ENCODE measurements at places on chromosomes 13 and 19.

DNA sequence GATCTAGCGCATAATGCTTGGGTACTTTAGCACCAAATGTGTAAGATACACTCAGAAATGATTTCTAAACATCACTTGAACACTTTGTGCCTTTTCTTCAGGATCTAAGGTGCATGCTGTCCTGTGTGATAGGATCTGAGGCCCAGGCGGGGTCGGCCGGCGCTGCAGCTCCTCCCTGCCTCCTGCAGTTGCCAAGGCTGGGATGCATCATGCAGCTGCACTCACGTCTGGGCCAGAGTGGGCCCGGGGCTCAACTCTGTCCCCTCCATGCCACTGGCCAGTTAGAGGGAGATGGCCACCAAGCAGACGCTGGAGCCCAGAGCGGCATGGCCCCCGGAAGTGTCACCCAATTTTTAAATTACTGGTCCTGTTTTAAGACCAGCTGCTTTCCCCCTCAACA lies 29.3 kb upstream of the CD33 start:
- no peak for DNase-seq

- no peak for DNase-seq
Observed at GRCh38 chr13:28220166-28220565, 81.8 kb downstream of the PAN3 start.

- DNase-seq, result no peak
Observed at GRCh38 chr19:610801-611480, 21.3 kb downstream of the HCN2 start.

- DNase-seq, result no peak
Observed at GRCh38 chr13:33176526-33176925, 109.0 kb downstream of the STARD13 start.

DNA sequence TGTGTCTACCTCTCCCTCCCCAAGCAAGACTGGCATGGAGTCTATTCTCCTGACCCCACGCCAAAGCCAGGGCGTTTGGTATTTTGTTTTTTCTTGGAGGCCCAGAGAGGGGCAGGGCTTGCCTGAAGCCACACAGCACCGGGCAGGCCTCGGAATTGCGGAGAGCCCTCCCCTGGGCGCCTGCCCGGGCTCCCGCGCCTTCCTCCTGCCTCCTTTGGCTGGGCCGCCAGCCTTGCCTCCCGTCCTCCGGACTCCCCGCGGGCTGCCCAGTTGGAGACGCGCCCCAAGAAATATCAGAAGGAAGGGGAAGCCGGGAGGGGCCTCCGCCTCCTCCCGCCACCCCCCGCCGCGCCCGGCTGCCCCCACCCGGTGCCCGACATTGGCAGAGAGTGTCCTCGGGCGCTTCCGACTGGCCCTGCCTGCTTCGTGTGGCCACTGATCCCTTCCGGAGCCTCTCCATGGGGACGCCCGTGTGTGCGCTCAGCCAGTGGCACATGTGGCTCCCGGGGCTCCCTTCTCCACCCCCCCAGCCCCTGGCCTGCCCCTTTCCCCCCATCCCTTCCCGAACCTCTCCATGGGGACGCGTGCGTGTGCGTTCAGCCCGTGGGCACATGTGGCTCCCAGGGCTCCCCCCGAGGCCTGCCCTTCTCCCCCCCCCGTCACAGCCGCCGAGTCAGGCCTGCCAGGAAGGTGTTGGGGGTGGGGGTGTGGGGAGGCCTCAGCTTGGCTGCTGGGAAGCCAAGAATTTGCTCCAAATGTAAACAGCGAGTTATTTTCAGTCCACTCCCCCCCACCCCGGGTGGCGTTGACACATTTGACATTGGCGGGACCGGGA lies 37.3 kb downstream of the NFIC start:
- DNase-seq, result peak; percentile 99

DNA sequence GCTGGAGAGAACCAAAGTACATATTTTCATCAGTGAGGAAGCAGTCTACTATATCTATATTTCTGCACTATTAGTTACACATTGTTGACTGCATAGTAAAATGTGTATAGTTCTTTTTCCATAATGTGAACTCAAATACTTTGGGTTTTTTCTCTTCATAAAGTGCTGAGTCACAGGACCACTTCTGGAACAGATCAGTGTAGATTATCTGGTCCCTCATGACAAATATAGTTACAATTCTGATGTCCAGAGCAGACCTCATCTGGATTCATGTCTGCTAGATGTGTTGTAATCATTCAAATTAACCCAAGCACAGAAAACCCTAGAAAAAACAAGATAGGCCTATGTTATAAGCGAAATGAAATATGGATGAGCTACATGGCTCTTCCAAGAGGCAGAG lies 171.4 kb downstream of the SUCLA2 start:
- no peak for DNase-seq

GRCh38 chr13:48731957-48732569 lies 78.3 kb downstream of the CYSLTR2 start:
- no peak for DNase-seq

DNA sequence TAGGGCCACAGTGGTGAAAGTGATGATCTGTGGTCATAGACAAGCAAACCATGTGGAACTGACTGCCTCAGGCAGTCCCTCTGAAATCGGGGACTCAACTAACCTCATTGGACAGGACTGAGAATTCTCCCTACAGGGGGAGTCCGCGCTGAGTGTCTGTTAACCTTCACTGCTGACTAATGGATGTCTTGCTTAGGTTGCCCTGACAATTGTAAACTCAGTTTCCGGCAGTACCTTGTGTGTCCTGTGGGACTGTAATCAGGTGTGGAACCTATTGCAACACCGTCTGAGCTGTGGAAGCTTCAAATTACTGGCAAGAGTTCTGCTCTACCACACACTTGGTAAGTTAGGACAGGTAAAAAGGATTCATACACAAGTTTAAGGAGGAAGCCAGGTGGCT lies 21.8 kb downstream of the ZNF77 start:
- peak; percentile 35 for DNase-seq

- no peak for DNase-seq
Observed at GRCh38 chr13:28744656-28745055, 25.9 kb upstream of the SLC46A3 start.

- DNase-seq, result no peak
Observed at GRCh38 chr13:37636701-37637100, 38.1 kb upstream of the POSTN start.

- DNase-seq, result no peak
Observed at GRCh38 chr19:40494191-40494838, 27.5 kb downstream of the SPTBN4 start.

DNA sequence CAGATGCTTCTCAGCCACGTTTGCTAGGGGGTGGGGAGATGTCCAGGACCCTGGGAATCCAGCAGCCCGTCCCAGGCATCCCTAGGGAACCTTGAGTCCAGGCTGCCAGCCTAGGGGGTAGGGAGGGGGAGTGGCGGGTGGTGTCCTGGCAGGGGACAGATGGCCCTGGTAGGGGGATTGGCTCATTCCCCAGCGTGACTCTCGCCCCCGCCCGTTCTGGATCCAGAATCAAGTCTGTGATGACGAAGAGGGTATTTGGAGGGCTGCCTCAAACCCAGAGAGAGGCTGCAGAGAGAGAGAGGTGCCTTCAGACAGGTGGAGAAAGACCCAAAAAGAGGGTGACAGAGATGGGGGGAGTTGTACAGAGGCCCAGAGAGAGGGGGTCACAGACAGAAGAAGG lies 4.1 kb downstream of the SLC17A7 start:
- DNase-seq, result no peak

GRCh38 chr19:15641901-15642491 lies 1.3 kb downstream of the CYP4F3 start:
- DNase-seq, result no peak

- no peak for DNase-seq
Observed at GRCh38 chr19:53810891-53811290, 13.2 kb downstream of the NLRP12 start.

DNA sequence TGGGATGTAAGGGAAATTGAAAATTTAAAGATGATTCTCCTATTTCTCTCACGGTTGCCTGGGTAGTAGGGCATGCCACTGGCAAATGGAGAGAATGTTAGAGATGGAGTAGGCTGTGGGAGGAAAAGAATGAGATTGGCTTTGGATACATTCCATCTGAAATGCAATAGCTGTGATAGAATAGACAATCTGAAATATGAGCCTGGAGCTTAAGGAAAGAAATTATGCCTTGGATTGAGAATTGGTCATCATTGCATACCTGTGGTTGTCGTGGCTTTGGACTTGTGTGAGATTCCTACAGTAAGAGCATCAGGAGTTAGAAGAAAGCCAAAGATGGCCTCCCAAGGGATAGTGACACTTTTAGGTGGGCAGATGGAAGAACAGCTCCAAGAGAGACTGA lies 305.1 kb upstream of the SLC10A2 start:
- DNase-seq, result no peak

DNA sequence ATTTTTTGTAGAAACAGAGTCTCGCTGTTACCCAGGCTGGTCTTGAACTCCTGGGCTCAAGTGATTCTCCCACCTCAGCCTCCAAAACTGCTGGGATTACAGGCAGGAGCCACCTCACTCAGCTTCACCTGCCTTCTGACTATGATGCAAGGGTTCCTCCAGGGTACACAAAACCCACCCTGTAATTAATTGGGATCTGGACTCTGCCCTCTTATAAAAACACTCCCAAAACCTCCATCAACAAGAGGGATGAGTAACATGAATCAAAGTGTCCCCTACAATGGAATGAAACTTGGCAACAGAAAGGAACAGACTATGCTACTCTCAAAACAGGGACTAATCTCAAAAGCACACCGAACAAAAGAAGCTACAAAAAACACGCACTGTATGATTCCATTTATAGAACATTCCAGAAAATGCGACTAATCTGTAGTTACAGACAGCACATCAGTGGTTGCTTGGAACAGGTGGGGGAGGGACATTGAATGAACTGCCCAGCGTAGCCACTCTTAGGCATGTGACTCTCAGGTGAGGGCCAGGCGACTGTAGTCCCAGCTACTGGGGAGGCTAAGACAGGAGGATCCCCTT lies 3.2 kb upstream of the PRR36 start:
- no peak for DNase-seq

DNA sequence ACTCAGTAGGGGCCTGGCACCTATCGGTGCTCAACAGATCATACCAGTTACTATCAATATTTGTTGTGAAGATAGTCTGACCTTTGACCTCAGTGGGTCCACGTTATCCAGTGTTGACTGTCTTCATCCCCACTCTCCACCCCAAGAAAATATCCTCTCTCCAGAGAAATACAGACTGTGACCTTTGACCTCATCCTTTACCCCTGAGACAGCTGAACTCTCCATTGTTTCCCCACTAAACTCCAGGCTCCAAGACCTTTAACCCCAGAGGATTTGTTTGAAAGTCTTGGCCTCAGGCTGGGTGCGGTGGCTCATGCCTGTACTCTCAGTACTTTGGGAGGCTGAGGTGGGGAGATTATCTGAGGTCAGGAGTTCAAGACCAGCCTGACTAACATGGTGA lies 22.6 kb upstream of the PPP5C start:
- no peak for DNase-seq

DNA sequence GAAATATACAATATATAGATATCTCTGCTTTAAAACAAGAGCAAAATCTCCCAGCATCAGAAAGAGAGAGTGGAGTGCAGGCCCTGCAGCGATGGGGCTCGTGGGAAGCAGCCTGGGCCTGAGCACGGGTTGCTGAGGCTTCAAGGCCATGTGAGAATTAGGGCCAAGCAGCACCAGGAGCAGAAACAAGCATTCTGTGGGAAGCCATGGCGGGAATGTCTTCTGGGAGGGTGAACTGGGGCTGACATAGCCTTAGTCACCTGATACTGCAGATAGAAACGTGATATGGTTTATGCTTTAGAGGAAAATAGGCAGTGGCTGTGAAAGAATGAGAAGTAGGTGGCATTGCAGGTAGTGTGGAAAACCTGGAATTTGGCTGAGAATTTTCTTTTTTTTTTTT lies 472.3 kb downstream of the IRS2 start:
- DNase-seq, result no peak

DNA sequence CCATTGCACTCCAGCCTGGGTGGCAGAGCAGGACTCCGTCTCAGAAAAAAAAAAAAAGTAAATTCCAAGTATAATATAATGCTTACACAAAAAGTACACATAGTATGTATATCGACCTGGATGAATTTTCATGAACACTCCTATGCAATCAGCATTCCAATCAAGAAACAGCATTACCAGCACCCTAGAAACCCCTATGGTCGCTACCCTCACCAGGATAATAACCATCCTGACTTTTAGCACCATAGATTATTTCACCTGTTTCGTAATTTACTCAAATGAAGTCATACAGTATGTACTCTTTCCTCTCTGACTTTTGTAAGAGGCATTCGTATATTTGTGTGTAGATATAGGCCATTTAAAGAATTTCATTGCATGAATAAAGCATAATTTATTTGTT lies 47.6 kb downstream of the PCDH8 start:
- no peak for DNase-seq

GRCh38 chr13:104389691-104390090 lies 1323.5 kb upstream of the SLC10A2 start:
- no peak for DNase-seq

- no peak for DNase-seq
Observed at GRCh38 chr19:17778251-17778967, 16.5 kb upstream of the B3GNT3 start.

- no peak for DNase-seq
Observed at GRCh38 chr19:7864690-7865074, 9.5 kb downstream of the PRR36 start.

DNA sequence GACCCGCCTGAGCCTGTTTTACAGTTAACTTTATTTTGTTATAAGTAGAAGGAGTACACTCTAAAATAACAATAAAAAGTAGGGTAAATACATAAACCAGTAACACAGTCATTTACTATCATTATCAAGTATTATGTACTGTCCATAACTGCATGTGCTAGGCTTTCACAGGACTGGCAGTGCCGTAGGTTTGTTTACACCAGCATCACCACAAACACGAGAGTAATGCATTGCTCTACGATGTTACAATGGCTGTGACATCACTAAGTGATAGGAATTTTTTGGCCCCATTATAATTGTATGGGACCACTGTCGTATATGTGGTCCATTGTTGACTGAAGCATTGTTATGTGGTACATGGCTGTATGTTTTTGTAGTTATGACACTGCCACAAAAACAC lies 41.3 kb upstream of the SLC7A9 start:
- DNase-seq, result no peak

DNA sequence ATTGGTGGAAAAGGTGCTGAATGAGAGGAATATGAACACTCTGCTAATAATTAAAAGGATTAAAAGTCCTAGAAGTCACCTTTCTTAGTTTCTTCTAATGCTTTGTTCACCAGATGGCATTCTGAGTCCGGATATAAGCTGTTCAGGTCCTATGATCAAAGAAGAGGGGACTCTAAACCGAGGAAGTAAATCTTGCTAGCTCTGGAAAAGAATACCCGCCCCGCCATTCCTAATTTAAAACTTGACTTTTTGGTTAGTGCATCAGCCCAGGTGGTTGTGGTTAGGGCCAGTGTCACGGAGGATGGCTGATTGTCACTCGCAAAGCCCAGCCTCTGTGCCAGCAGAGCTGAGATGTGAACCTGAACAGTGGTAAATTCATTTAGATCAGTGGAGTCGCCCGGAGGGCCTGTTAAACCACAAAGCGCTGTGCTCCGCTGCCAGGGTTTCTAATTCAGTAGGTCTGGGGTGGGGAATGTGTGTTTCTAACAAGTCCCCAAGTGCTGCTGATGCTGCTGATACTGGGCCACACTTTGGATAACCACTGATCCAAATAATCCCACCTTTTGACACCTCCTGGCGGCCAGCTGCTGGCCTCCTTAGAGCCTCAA lies 425.4 kb downstream of the DCT start:
- no peak for DNase-seq
